ENCODE measurements at places on chromosomes 3 and 15.

DNA sequence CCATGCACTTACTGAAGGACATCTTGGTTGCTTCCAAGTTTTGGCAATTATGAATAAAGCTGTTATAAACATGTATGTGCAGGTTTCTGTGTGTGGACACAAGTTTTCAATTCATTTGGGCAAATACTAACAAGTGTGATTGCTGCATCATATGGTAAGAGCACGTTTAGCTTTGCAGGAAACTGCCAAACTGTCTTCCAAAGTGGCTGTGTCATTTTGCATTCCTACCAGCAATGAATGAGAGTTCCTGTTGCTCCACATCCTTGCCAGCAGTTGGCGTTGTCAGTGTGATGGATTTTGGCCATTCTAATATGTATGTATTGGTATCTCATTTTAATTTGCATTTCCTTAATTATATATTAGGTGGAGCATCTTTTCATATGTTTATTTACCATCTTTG, 280.1 kb downstream of the SV2B start:
- no peak for DNase-seq

GRCh38 chr3:73056014-73056844, 5.2 kb upstream of the EBLN2 start:
- DNase-seq, result no peak

GRCh38 chr3:192408007-192408646, 319.2 kb downstream of the FGF12 start:
- no peak for DNase-seq

DNA sequence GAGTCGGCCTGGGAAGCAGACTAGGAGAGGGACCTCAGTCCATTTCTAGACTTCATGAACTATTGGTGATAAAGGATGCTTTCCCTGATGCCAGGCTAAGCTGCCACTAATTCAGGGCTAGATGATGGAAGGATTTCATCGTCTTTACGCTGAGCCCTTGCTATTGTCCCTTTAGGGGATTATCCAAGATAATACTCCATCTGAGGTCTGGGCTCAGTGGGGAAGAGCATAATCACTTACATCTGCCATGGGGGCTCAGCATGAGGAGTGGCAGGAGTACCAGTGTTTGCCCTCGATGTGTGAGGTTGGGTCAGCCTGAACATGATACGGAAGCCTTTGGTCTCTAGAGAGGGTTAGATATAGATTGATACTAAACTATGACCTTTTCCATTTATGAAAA, 47.3 kb downstream of the PTPRG start:
- DNase-seq, result no peak
